ENCODE measurements at places on chromosomes 5 and 9.

DNA sequence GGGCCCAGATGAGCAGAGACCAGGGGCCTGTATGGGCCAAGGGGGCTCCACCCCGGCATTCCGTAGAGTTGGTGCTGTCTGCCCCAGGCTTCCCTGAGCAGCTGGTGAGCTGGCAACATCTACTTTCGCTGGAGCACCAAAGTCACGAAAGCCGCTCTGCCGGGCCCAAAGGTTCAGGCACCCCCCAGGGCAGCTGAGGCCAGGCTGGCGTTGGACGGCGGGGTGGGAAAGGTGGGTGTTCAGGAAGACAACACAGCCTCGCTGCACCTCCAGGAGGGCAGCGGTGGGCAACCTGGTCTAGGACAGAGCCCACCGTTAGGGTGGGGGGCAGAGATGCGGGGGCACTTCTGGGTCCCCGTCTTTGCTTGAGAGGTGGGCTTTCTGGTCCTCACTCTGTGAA lies 30.1 kb upstream of the TMEM250 start:
- DNase-seq: no peak

GRCh38 chr5:55821731-55822512 lies 29.2 kb upstream of the IL31RA start:
- peak; percentile 19 for DNase-seq

DNA sequence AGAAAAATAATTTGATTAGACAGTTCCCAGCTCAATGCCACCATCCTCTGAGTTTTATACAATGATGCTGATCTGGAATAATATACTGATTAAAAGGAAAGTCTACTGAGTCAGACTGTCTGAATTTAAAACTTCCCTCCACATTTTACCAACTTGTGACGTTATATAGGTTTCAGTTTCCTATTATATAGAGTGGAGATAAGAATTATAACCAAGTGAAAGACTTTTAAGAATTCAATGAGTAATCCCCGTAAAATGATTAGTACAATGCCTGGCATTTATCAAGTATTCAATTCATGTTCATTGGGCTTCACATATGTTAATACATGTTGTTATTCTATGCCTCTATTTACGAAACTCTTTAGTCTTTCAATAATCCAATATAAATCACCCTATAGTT lies 166.0 kb downstream of the CDH9 start:
- no peak for DNase-seq

GRCh38 chr5:50582699-50583098 lies 83.7 kb upstream of the PARP8 start:
- no peak for DNase-seq

DNA sequence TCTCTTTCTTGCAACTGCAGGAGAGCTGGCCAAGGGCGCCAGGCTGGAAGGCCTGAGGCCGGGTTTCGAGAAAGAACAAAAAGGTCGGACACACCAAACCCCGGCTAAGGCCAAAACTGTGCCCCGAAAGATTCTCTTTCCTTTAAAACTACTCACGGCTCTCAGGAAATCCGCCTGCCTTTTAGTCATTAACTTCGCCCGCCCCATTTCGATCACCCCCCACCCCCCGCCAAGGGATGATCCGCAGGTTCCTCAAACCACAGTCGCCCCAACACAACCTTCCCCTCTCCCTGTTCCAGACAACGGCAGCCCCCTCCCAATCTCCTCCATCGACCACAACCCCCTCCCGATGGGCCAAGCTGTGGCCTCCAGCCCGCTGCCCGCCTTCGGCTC lies 536 bp downstream of the FEM1C start:
- DNase-seq: no peak

Measured in left cardiac atrium (tissue), 4 donors.